ENCODE measurements at places on chromosomes 3 and 15. TPM values are rescaled to one million over a fixed set of nuclear protein-coding genes. Genes with fewer than 3 reads are reported as not detected.
A peak's percentile ranks its signal among the peaks of the same experiment; 100 is the strongest.

DNA sequence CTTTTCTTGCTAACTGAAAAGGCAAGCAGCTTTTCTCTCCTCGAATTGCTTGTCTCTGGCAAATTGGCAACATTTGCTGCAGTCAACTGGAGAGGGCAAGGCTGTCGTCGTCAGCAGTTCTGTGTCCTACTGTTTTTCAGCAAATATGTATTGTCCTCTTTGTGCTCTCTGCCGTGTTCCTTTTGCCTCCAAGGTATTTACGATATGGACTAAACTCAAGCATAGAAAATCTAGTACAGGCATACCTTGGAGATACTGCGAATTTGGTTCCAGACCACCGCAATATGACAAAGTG is 558 bp upstream of the SLC30A4 start:
- DNase-seq: no peak

DNA sequence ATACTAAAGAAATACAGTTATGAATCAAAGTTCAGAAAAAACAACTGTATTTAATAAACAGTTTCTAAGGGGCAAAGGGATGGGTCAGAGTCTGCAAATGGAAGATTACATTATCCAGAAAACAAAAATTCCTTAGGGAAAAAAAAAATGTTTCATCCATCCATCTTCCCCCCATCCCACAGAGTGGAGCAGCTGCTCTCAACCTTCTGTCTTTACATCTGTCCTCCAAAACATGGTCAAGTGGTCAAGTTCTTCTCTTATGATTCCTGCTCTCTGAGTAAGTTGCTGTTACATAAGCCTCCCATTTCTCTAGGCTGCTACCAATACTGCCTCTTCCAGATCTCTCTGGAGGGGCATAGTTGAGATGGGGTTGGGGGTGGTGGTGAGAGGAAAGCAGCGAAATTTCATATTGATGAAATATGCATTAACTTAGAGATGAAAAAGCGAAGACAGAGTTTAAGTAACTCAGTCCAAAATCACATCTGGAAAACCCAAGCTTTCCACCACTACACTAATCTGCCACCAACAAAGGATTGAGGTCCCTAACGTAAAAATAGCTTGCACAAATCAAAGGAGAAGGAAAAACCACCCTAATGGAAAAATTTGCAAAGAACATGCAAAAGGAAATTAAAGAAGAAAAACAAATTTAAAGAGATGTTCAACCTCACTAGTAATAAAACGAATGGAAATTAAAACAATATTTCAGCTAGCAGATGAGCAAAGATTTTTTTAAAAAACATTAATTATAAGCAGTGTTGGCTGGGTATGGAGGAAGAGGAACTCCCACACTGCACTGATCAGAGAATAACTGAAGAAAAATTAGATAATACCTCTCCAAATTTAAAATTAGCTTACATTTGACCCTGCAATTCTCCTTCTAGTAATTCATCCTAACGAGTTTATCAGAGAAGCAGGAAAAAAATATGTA is 109.5 kb downstream of the ST8SIA2 start:
- no peak for DNase-seq

- DNase-seq: peak; percentile 23
These were observed 38.2 kb downstream of the VPS13C start for GRCh38 chr15:62021991-62022600.

GRCh38 chr3:189964623-189965332 is 155.9 kb downstream of the P3H2 start:
- DNase-seq: no peak

GRCh38 chr15:55110446-55110845 is 86.3 kb downstream of the RSL24D1 start:
- DNase-seq: no peak

PLSCR2 gene
- not detected for polyA plus RNA-seq
